ENCODE measurements at places on chromosomes 16 and 17.

DNA sequence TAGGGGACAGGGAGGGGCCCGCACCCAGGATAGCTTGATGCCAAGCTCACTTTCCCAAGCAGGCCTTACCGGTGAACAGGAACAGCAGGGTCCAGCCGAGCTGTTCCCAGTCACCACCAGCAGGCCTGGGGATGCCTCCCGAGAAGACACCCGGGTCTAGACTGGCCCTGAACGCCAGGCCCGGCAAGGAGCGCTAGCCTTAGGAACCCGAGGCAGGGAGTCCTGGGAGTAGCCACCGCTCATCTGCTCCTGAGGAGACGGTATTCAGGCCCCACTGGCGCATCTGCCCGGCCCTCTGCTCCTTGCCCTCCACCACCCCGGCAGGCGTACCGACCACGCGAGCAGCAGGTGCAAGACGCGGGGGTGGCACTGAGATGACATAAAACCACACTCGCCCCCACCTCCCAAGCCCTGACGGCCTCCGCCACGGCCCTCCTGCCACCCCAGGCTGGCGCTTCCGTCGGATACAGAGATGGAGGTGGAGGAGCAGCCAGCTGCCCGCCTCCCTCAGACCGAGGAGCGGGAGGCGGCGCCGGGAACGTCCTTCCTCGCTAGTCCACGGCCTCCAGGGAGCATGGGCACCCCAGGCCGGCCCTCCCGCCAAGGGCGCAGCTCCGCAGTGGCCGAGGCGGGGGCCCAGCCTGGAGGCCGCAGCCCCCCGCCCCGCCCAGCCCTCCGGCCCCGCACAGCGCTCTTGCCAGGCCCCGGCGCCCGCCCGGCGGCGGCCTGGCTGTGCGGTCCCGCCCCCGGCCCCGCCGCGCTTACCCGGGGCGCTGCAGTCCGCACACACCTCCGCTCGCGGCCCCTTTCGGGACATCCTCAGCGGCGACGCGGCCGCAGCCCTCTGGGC, 661 bp downstream of the GIT1 start:
- DNase-seq: no peak

DNA sequence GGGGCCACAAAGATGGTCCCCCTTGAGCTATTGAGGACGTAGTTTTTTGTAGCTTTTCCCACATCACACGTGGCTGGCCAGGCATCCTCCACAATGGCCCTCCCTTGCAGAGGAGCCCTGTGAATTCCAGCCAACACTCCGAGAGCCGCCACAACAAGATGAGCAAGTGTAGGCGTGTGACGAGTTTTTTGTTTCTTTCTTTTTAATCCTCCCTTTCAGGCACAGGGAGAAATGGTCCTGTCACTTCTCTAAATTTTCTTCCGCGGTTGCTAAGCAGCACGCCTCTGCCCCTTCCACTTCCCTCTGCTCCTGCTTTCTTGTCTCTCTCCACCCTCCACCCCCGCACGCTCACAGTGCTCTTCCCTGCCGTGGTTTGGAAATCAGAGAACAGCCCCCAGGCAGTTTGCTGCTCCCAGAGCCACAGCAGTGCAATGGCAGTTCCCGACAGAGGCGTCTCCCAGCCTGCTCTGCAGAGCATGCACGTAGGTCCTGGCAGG, 68.0 kb upstream of the MRTFB start:
- no peak for DNase-seq

GRCh38 chr16:47142486-47142820, 1.3 kb downstream of the NETO2 start:
- DNase-seq: no peak

- DNase-seq: no peak
Measured at GRCh38 chr16:12474047-12474446, 329.6 kb downstream of the CPPED1 start.

- no peak for DNase-seq
Measured at GRCh38 chr16:49936791-49937190, 80.9 kb upstream of the ZNF423 start.

- DNase-seq: no peak
Measured at GRCh38 chr16:21611556-21612384, 12.4 kb downstream of the METTL9 start.

DNA sequence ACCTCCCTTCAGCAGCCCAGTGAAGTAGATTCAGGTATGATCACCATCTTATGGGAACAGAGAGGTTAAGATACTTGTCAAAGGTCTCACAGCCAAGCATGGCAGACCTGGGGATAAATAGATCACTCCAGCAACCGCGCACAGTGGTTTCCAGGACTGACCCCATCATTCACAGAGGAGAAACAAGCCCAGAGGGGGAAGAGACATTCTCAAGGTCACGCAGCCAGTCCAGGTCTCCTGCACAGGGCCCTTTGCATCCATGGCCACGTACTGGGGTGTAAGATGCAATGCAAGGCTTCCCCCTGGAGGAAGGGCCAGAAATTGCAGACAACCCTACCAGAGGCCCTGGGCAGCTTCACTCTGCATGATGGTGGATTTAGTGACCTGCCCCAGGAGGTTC, 19.9 kb downstream of the TLE7 start:
- no peak for DNase-seq

DNA sequence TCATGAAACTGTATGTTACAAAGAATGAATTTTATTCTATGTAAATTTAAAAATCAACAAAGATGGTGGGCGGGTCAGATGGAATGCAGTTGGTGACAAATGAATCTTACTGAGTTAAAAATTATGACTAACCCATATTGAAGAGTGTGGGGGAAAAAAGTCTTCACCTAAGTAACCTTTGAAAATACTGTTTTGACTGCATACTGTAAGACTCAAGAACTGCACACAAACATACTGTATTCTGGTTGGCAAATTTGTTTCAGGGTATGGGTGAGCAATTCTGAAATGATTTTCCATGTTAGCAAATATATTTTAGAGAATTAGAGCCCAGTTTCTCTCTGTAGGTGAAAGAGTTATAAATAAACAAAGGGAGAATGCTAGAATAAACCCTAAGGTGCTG, 153.7 kb upstream of the KCNJ18 start:
- no peak for DNase-seq

- DNase-seq: no peak
Measured at GRCh38 chr16:50437769-50438437, 69.1 kb upstream of the BRD7 start.

DNA sequence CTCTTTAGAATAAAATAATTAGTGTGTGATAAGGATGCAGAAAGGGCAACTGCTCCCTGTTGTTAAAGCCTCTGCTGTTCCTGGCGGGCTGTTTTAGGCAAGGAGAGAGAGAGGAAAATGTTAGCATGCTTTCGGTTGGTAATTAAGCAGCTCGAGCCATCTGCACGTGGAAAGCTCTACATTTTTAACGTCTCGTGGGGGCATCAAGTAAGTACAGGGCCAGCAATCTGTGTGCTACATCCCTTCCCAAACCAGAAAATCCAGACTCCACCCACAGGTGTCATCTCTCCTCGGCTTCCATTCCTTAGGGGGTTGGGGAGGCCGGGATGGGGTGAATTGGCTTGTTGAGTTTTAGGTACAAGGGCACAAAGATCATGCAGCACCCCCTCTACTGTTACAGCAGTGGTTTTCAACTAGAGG, 62.4 kb upstream of the MARCHF10 start:
- DNase-seq: no peak

DNA sequence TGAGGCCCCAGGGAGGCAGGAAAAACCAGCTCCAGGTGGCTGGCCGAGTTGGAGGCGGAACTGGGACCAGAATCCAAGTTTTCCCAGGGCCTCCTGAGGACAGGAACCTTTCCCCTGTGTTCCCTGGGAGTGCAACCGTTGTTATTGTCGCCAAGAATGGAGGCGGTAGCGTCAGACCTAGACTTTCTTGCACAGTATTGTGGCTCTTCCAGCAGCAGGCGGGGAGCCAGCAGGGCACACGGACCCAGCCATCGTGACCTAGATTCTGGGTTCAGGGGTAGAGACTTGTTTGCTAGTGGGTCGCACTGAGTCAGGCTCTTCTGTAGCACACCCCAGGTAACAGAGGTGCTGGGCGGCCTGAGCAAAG, 667 bp upstream of the KIF19 start:
- DNase-seq: no peak

DNA sequence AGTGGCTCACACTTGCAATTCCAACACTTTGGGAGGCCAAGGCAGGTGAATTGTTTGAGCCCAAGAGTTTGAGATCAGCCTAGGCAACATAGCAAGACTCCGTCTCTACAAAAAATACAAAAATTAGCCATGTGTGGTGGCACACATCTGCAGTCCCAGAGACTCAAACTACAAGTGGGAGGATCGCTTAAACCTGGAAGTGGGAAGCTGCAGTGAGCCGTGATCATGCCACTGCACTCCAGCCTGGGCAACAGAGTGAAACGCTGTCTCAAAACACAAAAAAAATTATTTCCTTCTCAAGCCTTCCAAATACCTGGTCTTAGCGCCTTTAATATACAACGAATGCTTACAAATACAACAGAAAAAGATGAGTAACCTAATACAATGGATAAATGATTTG, 19.7 kb upstream of the CBX2 start:
- DNase-seq: no peak

DNA sequence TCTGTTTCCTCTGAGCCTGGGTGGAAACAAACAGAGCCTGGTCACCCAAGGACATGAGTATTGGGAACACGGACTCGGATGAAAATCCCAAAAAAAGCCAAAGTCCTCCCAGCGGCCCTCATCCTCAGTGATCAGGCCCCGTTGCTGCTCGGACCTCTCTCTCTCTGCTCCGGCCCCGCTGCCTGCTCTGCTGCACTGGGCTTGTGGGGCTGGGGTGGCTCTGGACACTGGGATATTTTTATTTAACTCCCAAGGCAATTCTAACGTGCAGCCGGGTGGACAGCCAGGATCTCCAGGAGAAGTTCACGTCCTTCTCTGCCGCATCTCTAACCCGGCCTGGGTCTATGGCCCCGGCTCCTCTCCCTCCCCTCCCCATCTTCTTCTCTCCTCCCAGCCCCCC, 280.9 kb upstream of the TNRC6C start:
- DNase-seq: no peak

GRCh38 chr17:71446645-71447437, 674.0 kb upstream of the SOX9 start:
- no peak for DNase-seq

GRCh38 chr17:4527566-4528125, 27.5 kb downstream of the MYBBP1A start:
- no peak for DNase-seq

GRCh38 chr17:47847341-47848197, 3.4 kb downstream of the SP6 start:
- DNase-seq: no peak

DNA sequence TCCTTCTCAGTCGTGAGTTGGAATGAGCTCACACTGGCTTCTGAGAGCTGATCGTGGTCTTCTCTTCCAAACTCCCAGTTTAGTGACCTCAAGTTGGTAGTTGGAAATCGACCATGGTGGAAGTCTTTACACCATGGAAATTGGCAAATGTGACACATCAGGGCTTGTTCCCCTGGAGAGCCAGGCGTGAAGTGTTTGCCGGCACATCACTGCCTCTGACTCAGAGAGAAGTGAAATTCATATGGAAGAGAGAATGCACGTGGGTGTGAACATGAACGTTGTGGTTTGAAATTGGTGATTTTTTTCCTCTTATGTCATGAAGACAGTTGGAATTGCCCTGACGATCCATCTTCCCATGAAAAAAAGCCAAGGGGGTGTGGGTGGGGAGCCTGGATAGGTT, 47.4 kb downstream of the AXIN2 start:
- no peak for DNase-seq

GRCh38 chr17:17781591-17782496, 54.9 kb downstream of the SREBF1 start:
- DNase-seq: peak; percentile 14

DNA sequence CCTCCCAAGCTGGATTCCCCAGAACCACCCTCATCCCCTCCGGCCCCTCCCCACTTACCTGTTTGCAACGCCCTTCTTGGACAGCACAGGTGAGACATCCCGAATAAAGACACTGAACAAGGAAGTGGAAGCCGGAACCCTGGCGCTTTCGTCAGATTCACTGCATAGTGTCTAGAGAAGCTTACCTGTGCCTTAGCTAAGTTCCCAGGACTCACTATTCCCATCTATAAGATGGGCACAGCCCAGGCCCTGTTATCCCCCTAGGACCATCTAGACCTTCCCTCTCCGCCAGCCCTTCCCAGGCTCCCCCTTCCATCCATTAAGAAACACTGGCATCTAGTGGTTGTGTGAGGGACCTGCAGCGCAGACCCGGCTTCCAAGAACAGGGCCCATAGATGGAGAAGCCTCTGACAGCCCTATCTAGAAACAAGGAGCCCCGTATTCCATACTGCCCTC, 26.9 kb upstream of the RPL38 start:
- DNase-seq: peak; percentile 15

DNA sequence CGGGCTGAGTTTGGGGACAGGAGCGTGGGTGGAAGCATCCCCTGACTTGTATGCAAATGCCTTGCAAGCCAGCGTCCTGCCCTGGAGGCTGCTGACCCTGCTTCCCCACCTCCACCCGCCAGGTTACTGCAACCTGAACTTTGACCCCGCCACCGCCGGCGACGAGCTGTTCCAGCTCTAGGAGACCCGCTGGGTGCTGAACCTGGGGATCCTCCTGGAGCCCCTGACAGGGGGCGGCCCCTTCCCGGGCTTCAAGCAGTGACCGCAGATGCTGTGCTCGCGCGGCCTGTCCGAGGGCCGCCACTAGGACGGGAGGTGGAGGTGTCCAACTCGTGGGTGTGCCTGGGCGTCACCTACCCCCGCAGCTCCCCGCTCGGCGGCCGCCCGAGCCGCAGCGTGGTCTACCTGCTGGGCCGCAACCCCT, 10.7 kb upstream of the SLC16A5 start:
- DNase-seq: no peak

DNA sequence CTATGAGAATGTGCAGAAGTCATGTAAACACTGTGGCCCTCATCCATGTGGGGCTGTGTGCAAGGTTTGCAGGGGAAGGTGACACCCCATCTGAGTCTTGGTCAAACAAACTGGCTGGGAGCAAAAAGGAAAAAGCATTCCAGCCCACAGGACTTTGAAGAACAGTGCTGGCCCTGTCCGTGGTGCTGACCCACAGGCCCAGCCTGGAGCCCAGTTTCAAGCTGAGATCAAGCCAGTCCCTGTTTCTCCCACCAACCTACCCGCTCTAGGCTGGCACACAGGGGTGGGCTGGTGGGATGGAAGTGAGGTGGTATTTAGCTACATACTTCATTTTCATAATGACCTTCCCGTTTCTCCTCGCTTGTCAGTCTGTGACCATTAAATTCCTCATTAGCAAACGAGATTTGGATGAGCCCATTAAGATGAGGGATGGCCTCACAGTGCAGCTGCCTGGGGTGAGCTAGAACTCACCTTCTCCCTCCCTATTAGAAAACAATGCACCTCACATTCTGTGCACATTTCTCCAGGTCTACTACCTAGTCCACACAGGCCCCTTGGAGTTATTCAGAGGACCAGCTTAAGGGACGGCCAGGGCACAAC, 12.6 kb upstream of the RPL38 start:
- DNase-seq: no peak

All from stimulated activated CD4-positive, alpha-beta T cell treated with anti-CD3 and anti-CD28 coated beads, TNF-alpha, amount 100 ng/mL, for 1 hour (primary cell).